ENCODE measurements at places on chromosomes 11 and 22. TPM values are rescaled to one million over a fixed set of nuclear protein-coding genes. Genes with fewer than 3 reads are reported as not detected.

- no peak overlapping the region for H3K27ac ChIP-seq
- H3K36me3 ChIP-seq: no peaks in the 10 kb centered on the region
- no peak for DNase-seq
- no peaks in the 10 kb centered on the region for H3K4me1 ChIP-seq
- H3K27me3 ChIP-seq: no peaks in the 10 kb centered on the region
Measured at GRCh38 chr11:2581151-2581930, 118.5 kb downstream of the KCNQ1OT1 start.

GRCh38 chr11:35721651-35722282, 59.2 kb downstream of the TRIM44 start:
- no peaks in the 10 kb centered on the region for H3K27me3 ChIP-seq
- H3K36me3 ChIP-seq: no peaks in the 10 kb centered on the region
- no peak overlapping the region for H3K4me3 ChIP-seq
- no peak for DNase-seq
- H3K4me1 ChIP-seq: no peaks in the 10 kb centered on the region
- no peak overlapping the region for H3K27ac ChIP-seq

The FZD4 gene
- total RNA-seq: 48.4 TPM

The HEPN1 gene
- total RNA-seq: not detected

DNA sequence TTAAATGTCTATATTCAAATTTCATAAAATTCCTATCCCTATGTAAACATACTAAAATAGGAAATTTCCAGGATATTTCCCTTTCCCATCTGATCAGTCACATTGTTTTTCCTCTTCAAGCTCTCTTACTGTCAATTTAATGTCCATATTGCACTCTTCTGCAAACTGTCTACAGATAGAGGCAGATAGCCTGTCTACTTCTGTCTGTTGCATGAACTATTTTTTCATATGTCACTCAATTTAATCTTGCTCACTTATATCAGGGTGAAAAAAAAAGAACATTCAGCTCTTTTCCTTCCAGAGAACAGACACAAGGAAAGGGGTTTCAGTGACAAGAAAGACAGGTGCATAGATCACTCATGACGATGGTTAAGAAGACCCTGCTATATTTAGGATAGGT, 1013.9 kb upstream of the CCDC90B start:
- H3K4me1 ChIP-seq: no peaks in the 10 kb centered on the region
- H3K27ac ChIP-seq: no peak overlapping the region
- DNase-seq: no peak
- H3K36me3 ChIP-seq: no peaks in the 10 kb centered on the region
- no peak overlapping the region for H3K4me3 ChIP-seq
- H3K27me3 ChIP-seq: no peaks in the 10 kb centered on the region

DNA sequence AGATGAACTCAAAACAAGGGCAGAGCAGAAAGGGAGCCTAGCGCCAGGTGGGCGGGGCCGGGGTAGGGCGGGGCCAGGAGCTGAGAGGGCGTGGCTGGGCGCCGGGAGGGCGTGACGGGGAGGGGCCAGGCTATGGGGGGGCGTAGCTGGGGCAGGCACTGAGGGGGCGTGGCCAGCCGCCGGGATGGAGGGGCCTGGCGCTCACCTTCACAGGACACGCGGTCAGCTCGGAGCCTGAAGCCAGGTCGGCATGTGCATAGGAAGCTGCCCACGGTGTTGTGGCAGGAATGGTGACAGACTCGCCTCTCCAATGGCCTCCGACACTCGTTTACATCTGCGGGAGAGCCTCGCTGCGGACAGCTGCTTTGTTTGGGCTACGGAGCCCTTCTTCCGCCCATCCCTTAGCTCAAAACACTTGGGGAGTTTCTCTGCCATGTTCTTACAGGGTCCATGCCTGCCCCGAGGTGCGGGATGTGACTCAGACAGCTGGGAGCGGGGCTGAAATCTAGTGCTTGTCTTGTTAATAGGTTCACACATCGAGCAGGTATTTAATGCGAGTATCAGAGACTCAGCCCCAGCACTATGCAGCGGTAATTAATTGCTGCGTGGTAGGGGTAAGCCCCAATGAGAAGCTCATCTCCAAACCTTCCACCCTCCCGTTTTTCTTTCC, 13.4 kb downstream of the VWCE start:
- peak; percentile 48 for DNase-seq
- no peak overlapping the region for H3K4me3 ChIP-seq
- H3K36me3 ChIP-seq: no peaks in the 10 kb centered on the region
- no peaks in the 10 kb centered on the region for H3K27me3 ChIP-seq
- H3K4me1 ChIP-seq: no peaks in the 10 kb centered on the region

The OR8G1 gene
- total RNA-seq: not detected

DNA sequence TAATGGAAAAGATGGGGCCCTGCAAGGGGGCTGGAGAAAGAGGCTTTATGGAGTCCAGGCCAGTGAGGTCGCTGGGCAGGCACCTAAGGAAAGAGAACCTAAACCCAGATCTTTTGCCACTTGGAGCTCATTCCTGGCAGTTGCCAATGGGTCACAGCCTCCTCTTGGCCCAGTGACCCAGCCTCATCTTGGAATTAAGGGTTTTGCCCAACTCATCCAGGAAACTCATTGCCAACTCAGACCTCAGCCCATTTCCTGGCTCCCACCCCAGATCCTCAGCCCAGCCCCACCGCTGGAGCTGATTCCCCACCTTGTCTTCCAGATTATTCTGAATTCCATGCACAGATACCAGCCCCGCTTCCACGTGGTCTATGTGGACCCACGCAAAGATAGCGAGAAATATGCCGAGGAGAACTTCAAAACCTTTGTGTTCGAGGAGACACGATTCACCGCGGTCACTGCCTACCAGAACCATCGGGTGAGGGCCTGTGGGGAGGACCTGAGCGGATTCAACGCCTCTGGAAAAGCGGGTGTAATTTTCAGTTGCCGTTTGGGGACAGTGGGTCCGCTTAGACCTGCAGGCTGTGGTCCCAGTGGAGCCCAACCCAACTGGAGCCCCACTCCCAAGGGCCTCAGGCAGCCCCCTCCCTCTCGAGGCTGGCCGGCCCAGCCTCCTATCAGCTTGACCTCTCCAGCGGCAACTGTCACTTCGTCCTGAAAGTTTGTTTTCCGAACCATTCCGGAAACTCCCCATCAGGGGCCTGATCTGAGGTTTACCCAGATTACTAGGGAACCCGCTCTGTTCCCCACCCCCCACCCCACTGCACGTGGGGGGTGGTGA, 4.3 kb downstream of the TBX1 start:
- no peaks in the 10 kb centered on the region for H3K36me3 ChIP-seq
- no peaks in the 10 kb centered on the region for H3K4me1 ChIP-seq
- no peak for DNase-seq
- H3K27ac ChIP-seq: no peak overlapping the region
- no peak overlapping the region for H3K4me3 ChIP-seq
- peaks cover 7% of the 10 kb centered on the region for H3K27me3 ChIP-seq

DNA sequence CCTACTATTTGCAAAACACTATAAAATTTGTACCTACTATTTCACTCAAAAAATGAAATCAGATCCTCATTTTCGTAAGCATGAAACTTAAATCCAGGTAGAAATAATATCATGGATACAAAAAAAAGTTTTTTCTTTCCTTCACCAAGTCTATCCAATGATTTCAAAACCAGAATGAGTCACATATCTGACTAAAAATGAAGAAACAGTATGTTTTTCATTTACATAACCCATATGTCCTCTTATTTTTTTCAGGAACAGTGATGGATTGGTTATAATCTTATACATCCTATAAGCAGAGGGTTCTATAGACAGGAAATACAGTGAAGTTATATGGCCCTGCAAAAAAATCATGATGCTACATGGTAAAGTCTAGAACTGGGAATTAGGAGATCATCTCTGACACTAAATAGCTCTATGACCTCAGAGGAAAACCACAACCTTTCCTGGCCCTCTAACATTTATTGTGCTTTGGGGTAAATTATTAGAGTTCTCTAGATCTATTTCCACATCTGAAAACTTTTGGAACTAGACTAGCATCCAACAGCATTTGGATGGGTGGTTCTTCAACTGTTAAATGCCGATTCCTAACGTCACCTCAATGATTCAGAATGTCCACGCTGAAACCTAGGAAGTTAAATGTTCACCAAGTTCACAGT, 10.9 kb downstream of the MTMR2 start:
- no peak overlapping the region for H3K4me3 ChIP-seq
- no peaks in the 10 kb centered on the region for H3K27me3 ChIP-seq
- H3K4me1 ChIP-seq: no peaks in the 10 kb centered on the region
- DNase-seq: no peak
- H3K27ac ChIP-seq: no peak overlapping the region
